HCEC 1CT (cell line): ENCODE measurements at places on chromosomes 5 and 9.

DNA sequence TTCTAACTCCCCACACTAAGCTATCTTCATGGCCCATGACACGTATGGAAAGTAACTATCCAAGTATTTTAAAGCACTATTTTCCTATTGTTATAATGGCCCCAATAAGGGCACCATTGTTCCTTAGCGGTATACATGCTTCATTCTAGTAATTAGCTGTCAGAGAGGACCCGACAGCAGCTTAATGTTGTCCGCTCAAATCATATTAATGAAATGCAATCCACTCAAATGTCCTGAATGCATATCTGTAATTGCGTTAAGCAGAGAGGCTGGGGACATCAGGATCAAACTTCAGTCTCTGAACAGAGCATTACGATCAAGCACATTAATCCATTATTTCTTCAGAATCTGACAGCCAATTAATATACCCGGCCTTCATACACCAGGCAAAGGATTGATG is 139.7 kb downstream of the CRB2 start:
- no peak for DNase-seq

DNA sequence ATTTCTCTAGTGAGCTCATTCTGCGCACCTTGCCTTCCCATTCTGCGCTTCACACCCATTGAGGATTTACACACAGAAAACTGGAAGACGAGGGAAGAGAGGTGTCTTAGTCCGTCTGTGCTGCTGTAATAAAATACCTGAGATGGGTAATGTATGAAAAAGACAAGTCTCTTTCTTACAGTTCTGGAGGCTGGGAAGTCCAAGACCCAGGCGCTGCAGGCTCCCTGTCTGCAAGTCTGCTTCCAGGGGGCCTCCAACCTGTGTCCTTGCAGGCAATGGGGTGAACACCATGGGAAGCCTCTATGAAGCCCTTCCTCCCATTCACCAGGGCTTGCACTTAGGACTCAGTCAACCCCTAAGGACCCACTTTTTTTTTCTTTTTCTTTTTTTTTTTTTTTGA is 245.0 kb downstream of the AUH start:
- no peak for DNase-seq

GRCh38 chr5:63573380-63573779 is 388.9 kb downstream of the HTR1A start:
- no peak for DNase-seq

DNA sequence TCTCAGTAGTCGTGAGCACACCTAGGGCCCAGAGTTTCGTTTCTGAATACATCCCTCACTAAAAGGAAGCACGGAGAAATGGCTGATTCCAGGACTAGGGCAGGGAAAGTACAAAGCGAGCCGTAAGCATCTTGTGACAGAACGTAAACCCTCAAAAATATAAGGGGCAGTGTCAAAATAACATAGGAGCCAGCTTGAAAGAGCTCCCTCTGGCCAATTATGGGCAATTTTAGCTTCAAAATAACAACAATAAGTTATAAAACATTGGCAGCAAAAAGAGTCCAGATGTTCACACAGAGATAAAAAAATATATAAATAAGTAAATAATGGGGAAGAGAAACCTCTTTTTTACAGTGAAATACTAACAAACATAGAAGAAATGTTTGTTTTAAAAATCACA is 18.5 kb upstream of the GLIS3 start:
- DNase-seq = no peak

DNA sequence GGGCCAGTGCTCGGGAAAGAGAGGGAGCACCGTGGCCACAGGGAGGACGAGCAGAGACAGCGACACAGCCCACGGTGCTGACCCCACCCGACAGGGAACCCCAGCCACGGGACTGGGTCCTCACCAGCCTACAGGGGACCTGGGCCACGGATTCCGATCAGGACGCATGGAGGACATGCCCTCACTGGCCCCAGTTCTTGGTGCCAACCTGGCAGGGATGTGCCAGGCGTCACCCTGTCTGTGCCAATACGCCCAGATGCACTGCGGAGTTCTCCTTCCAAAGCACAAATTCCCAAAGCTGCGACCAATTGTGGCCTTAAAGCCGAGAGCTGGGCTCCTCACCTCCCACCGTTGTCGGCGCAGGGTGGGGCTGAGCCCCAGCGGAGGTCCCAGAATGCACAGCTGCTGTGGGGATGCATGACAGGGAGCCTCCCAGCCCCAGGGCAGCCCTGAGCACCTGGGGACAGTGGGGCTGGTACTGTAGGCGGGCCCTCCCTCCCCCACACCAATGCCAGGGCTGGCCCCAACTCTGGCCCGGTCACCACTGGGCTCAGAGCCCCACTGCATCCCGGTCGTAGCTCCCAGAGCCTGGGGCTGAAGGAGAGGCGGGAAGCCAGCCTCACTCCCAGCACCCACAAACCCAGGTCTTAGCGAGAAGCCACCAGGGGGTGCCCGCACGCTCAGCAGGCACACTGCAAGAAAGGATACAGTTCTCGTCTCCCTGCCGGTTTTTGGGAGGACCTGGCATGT is 44.2 kb downstream of the NKD2 start:
- DNase-seq = no peak

- DNase-seq = peak; percentile 75
These were observed 37.3 kb upstream of the ZNF622 start for GRCh38 chr5:16502866-16503265.

GRCh38 chr5:67203701-67204074 is 7.1 kb upstream of the CD180 start:
- DNase-seq = no peak

GRCh38 chr5:142107036-142107735 is 1.4 kb upstream of the NDFIP1 start:
- DNase-seq = no peak

- DNase-seq = no peak
These were observed 761.6 kb upstream of the SEMA6A start for GRCh38 chr5:117336208-117336607.

DNA sequence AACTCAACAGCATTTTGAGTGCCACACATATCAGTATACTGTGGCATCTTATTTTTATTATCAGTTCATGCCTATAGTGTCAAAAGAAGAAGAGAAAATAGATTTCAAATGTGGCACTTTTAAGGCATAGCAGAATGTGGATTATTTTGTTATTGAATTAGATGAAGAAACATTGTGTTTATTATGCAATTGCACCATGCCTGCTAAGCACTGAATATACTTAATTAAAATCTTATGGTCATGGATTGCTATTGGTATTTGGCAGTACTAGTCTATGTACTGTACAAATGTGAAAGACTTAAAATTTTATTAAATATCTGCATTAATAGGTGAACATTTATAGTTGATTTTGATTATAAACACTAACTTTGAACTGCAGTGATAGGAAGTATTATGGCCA is 128.8 kb downstream of the FER start:
- DNase-seq = no peak

DNA sequence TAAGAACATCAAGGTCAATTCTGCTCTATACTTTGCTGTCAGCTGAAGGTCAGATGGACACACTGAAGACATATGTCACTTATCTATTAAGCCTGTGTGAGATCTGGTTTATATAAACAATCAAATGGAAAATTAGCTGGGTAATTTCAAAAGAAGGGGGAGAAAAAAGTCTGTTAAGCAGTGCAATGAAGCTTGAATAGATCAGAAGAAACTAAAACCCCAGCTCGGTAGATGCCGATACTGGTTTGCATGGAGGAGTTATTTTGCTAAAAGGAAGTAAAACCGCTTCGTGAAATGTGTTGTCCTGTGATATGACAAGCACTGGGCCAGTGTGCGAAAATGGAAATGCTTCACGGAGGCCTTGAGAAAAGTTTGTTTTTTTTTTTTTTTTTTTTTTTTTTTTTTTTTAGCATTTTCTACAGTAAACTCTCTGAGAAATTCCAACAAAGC is 148.8 kb downstream of the MEF2C start:
- no peak for DNase-seq

GRCh38 chr9:82254646-82255367 is 266.2 kb downstream of the SPATA31D1 start:
- DNase-seq = no peak

GRCh38 chr9:125329978-125330377 is 68.4 kb downstream of the GAPVD1 start:
- no peak for DNase-seq

GRCh38 chr9:79812507-79813257 is 240.9 kb downstream of the TLE4 start:
- DNase-seq = no peak

DNA sequence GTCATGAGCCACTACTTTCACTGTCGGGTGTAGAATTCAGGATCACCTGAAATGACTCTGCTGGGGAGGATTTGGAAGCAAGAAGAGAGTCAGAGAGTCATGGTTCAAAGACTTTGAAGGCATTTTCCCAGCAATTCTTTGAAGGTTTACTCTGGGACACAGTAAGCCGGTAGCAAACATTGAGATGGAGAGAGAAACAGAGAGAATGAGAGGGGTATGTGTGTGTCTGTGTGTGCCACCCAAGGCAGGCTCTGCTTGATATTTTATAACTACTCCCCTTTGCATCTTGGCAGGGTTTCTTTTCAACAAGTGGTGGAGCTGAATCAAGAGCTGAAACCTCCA is 89.8 kb downstream of the ANKRD55 start:
- no peak for DNase-seq
